ENCODE measurements at places on chromosomes 13 and 19.

DNA sequence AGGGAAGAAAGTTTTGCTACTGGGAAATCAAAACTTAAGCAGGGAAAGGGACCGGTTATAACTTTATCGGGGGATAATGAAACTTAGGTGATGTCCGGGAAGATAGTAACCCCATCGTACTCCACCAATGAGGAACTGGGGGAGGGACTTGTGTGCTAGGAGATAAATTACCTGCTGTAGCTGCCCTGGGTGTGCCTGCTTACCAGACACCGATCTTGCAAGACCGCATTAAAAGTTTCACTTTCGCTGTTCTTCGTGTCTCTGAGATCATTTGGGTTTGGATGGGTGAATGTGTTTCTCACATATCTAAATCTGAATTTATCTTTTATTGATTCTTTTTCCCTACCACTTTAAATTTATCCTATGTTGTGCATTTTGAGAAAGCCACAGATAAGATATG, 381.4 kb downstream of the SLITRK6 start:
- DNase-seq: no peak

- peak; percentile 45 for DNase-seq
These were observed at the start of gene NOTCH3 for GRCh38 chr19:15200553-15201364. Gene NOTCH3, minus strand, starts transcription at chr19:15200995. Its CDS starts 90 bp downstream, at chr19:15200905.

GRCh38 chr19:49506575-49507105, 5.8 kb upstream of the FCGRT start:
- peak; percentile 84 for DNase-seq

DNA sequence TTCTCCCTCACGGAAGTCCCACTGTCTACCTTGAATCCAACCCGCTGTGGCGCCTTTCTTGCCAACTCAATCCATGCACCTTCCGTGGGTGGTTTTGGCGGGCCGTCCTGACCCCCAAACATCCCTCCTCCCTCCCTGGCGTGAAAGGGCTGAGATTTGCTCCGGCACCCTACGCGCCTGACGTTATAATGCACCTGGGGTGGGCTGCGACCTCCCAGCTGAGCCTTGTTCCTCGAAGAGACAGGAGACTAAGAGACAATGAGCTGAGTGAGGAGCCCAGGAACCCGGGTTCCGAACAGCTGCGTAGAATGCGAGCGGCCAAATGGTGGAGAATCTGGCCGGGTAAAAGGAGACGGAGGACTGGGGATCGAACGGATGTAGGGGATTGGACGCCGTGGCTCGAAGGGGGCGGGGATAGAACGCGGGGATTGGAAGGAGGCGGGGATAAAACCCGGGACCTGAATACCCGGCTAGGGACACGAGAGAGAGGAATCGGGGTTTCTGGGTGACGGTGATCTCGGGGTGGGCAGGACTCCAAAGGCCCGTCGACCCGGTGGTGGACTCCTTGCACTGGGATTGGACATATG, at the start of gene CPT1C:
Gene CPT1C, plus strand, starts transcription at position 461 of the 587 bp plus-strand sequence. CDS start 1,137 bp downstream, outside the sequence.
- no peak for DNase-seq

DNA sequence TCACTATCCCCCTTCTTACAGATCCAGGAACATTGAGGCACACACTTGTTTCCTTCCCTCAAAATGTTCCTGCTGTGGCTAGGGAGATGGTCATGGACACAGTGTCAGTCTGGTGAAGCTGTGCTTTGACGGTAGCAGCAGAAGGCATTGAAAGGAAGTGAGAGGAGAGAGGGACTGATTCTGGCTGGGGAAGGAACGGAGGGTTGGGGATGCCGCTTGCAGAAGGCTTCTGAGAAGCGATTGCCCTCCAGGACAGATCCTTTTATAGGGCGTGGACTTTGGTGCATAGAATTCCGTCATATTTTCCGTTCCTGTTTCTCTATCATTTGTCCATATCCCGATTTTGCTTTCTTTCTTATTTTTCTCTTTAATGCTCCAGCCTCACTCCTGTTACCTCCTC, 14.1 kb upstream of the MYH14 start:
- DNase-seq: no peak

DNA sequence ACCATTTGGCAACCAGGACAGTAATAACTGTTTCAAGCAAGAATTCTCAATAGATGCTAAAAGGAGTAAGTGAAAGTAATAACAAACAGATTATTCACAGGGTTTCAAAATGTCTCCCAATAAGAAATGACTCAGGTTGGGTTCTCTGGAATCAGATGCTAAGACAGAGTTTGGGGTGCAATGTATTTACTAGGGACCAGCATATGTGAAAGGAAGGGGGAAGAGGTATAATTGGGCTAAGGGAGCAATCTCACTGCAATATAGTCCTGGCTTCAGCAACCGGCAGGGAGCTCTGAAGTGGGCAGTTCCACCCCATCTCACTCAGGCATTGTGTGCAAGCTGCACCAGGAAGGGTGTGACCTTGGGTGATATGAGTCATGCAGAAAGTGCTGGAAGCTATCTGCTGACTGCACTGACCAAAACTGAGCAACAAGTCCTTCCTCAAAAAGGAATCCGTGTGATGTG, 23.4 kb downstream of the ZDHHC20 start:
- peak; percentile 63 for DNase-seq

DNA sequence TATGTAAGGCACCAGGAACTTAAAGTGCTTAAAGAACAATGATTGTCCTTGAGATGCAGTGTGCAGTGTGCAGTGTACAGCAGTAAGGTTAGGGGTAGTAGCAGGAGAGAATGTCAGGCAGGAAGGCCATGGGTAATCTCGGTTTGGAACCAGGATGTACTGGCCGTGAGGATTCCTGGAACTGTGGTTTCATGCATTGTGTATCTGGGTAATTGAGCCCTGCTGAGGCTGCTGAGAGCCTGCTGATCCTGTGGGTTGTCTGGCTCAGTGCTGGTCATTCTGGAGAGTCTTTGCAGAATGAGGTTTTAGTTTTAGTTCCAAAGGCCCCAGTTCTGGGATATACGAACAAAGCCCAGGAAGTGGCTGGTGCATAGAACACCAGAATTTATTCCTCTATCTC, 71.0 kb downstream of the ZNF568 start:
- no peak for DNase-seq

GRCh38 chr19:5983367-5983955, 5.5 kb upstream of the RANBP3 start:
- no peak for DNase-seq

Data from GM20000 (cell line).